Germinal center (tissue), 1 donor: ENCODE measurements at places on chromosomes 6 and 20.
A peak's percentile ranks its signal among the peaks of the same experiment; 100 is the strongest.

DNA sequence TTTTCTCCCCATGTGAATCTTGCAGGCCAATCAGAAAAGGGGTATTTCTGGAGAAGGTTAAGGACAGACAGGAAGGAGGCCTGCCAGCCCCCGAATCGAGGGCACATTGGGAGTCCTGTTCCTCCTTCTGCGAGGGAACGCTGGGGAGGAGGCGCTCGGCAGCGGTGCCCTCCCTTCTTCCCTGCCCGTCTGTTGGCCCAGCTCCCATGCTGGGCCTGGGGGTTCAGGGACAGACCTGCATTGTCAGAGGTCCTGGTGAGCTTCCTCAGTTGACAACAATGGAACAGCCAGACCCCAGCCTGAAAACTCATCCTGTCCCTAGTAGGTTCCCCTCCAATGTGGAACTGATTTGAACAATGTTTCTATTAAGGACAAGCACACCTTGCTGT is 15.1 kb upstream of the SYNJ2 start:
- DNase-seq: no peak

DNA sequence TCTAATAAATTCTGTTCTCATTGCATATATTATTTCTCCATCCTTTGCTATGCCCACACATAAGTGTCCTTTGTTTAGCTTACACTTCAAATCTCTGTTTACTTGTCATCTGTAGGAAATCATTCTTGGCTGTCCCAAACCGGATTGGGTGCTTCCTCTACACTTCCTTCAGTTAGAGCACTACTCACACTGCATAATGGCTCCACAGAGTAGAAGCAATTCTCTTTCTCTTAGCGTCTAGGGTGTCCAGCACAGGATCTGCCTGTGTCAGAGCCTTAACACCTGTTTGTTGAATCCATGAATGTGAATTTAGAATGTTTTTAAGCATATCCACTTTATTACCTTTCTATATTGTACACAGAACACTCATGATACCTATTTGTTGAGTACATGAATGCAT is 87.0 kb upstream of the BMP2 start:
- DNase-seq: no peak

GRCh38 chr6:56169366-56169765 is 78.0 kb downstream of the COL21A1 start:
- DNase-seq: no peak

GRCh38 chr6:85362652-85363310 is 87.1 kb upstream of the NT5E start:
- DNase-seq: no peak

GRCh38 chr6:35292494-35292893 is 5.1 kb upstream of the DEF6 start:
- DNase-seq: peak; percentile 61

- DNase-seq: no peak
Observed at GRCh38 chr6:131555992-131556391, 17.0 kb upstream of the ARG1 start.

DNA sequence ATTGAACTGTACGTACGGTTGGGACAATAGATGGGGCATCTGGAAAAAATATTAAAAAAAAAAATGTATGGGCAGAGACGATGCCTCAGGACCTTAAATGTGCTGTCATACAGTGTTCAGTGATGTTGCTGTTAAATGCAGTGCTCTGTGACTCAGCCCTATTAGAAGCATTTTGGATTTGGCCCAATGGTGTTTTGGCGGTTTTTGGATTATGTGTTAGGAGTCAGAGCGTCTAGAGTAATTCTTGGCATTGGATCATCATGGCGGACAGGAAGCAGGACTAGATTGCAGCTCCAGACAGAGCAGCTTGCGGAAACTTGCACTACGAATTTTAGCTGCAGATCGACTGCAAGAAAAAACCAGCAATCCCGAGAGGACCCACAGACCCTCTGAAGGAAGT is 280.0 kb downstream of the SOX4 start:
- DNase-seq: no peak

DNA sequence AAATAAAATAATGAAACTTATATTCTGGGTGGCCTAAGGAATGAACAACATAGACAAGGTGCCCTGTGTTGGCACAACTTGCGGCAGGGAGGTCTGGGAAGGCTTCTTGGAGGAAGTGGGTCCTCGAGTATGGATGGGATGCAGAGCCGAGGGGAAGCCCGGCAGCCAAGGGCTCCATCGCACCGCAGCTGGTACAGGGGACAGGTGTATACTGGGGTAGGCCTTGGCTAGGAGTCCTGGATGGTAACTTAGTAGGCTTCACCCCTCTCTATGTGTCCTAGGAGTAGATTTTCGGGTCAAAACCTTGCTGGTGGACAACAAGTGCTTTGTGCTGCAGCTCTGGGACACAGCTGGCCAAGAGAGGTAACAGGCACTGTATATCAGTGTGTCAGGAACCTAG is 28.0 kb downstream of the RAB44 start:
- DNase-seq: no peak

- DNase-seq: no peak
Observed at GRCh38 chr6:112806163-112806865, 459.2 kb downstream of the RFPL4B start.

DNA sequence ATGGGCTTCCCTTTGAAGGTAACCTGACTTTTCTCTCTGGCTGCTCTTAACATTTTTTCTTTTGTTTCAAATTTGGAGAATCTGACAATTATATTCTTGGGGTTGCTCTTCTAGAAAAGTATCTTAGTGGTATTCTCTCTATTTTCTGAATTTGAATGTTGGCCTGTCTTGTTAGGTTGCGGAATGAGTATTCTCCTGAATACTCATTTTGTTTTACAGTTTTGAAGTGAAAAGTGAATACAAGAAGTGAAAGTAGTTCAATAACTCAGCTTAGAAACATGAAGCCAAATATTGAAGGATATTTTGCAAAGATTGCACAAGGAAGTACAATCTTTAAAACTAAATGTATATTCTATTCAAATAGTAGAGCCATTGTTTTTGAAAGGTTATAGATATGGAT is 120.2 kb upstream of the MAP3K4 start:
- DNase-seq: no peak

DNA sequence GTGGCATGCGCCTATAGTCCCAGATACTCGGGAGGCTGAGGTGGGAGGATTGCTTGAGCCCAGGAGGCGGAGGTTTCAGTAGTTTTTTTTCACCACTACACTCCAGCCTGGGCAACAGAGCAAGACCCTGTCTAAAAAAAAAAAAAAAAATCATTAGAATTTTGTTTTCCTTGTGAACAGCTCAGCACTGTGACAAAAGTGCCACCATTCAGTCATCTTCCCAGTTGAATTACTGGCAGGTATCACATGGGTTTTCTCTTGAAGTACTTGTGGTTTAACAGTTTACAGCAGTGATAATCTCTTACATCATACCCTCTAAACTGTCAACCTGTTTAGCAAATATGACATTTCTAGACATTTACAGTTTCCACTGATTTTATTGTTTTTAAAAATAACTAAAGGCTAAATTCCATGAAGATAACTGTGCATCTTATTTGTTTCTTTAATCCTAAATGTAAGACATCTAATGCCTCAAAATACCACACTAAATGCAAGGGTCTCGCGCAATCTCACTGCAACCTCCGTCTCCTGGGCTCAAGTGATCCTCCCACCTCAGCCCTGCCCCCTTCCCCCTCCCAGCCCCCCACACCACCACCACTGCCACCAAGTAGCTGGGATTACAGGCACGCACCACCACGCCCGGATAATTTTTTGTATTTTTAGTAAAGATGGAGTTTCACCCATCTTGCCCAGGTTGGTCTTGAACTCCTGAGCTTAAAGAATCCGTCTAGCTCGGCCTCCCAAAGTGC is 7.0 kb downstream of the TRPC4AP start:
- no peak for DNase-seq

DNA sequence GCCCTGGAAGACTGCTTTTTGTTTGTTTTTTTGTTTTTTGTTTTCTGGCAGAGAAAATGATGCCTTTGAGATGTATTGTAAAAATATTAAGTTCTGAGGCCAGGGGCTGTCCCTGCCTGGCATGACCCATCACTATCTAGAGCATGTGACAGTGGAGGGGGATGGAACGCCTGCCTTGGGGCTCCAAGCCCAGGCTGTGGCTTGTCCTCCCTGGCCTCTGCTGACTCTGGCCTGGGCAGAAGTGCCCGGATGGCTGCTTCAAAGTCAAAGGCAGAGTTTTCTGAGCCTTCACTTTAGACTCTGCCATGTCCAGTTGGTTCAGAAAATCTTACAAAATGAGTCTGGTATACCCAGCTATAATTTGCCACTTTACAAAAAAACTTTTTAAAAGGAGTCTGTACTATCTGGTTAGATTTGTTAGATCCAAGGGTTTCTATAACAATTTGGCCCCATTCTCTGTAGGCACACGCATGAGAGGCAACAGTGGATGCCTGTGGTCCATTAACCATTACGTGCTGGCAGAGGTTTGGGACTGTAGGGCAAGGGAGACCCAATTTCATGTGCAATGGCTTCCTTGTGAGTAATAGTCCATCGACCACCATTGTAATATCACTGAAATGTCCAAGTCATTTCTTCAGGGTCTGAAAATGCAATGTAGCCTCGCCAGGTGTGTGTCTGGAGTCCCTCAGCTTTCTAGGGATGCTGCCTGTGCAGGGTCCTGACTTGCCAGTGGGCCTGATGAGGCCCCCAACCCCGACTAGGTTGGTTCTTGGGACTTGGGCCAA is 8.3 kb downstream of the PPP1R3G start:
- no peak for DNase-seq

DNA sequence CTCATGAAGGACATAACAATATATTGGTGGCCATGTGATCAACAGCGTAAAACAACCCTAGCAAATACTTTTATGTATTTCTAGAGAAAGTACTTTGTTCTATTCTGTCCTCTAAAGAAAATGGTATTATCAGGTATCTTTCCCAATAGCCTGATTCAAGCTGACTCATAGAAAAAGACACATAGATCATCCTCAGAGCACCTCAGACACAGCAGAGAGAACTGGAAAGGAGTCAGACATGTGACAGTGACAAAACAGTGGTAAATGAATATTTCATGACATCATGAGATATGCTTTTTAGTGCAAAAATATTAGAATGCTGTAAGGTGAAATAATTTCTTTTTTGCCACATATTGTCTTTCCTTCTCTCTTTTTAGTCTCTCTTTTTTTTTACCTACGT is 1355.0 kb upstream of the MAP3K7 start:
- DNase-seq: no peak

DNA sequence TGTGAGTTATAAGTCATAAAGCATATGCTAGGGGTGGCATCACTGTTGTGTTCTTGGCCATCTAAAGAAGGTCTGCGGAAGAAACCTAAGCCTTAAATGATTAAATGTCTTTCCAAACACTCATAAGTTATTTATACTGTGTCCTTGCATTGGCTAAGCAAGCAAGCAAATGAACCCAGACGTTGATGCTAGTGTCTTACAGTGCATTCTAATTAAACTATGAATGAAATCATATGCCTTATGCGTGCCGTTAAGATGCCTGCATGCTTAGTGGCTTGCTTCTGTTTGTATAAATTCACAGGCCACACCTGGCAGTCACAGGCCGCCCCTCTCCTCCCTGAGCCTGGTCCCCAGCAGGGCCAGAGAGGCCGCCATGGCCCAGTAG is 49.9 kb downstream of the RIN2 start:
- DNase-seq: no peak

- DNase-seq: no peak
Observed at GRCh38 chr20:24969186-24970029, 20.3 kb downstream of the CST7 start.

GRCh38 chr6:134223796-134224420 is 94.0 kb downstream of the SGK1 start:
- no peak for DNase-seq

DNA sequence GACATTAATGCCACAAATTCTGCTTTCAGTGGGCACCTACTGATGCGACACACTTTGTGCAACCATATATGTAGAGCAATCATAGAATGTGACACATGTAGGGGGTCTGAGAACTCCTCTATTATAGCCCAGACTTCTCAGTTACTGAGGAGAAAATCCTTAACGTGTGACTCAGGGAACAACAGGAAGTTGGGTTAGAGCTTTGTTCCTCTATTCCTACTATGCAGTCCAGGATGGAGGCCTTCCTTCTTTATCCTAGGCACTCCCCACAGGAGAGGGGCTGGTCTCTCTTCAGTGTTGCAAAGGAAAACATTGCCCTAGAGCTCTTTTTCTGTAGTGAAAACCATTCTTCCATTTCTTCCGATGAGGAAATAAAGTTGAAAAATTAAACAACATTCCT is 39.6 kb upstream of the RCAN2 start:
- DNase-seq: no peak

- no peak for DNase-seq
Observed at GRCh38 chr6:153167061-153167891, 36.2 kb upstream of the RGS17 start.

DNA sequence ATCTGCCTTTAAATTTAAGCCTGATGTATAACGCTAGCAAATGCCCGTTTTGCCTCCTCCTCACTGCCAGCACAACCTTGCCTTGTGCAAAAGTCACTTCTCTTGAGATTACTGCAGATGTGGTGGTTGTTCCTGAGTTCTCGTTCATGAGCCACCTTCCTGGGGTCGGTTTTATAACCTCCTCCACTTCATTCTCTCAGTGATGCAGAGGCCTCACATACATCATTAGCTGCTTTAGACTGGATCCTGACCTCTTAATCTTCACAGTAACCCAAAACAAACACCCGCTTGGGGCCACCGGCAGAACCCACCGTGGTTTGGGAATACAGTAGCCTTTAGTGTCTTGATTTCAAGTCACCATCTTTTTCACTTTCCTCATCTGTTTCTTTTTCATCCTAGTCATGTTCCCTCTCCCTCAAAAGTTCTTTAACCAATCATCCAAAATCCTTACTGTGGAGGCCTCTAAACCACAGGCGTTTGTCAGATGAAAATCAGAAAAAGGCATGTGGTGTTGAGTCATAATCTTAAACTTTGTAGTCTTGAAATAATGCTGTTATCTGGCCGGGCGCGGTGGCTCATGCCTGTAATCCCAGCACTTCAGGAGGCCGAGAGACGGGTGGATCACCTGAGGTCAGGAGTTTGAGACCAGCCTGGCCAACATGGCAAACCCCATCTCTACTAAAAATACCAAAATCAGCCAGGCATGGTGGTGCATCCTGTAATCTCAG is 430.3 kb upstream of the SOX4 start:
- DNase-seq: no peak

DNA sequence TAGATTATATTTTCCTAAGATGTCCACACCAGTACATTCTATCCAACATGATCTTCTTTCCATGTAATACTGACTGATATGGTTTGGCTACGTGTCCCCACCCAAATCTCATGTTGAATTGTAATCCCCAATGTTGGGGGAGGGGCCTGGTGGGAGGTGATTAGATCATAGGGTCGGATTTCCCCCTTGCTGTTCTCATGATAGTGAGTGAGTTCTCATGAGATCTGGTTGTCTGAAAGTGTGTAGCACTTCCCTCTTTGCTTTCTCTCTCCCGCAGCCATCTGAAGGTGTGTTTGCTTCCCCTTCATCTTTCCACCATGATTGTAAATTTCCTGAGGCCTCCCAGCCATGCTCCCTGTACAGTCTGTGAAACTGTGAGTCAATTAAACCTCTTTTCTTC is 12.2 kb upstream of the HBS1L start:
- no peak for DNase-seq

DNA sequence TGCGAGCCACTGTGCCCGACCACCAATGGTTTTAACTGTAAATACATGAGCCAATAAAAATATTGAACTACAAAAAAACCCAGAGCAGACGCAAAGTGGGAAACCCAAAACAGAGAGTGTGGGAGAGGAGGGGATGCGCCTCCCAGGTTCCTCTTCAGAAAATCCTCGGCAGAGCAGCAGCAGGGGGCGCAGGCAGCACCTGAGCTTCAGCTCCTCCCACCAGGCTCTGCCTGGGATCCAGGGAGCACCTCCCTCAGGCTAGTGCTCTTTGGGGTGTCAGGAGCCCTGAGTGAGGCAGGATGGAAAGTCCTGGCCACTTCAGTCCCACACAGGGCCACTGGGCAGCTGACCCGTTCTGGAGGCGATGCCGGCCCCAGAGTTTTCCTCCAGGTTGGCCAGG is 536.9 kb upstream of the CDH4 start:
- DNase-seq: no peak
